ENCODE measurements at places on chromosomes 11 and 22.

GRCh38 chr22:25334162-25334490 is 114.7 kb downstream of the CRYBB2 start:
- DNase-seq = peak; percentile 63

DNA sequence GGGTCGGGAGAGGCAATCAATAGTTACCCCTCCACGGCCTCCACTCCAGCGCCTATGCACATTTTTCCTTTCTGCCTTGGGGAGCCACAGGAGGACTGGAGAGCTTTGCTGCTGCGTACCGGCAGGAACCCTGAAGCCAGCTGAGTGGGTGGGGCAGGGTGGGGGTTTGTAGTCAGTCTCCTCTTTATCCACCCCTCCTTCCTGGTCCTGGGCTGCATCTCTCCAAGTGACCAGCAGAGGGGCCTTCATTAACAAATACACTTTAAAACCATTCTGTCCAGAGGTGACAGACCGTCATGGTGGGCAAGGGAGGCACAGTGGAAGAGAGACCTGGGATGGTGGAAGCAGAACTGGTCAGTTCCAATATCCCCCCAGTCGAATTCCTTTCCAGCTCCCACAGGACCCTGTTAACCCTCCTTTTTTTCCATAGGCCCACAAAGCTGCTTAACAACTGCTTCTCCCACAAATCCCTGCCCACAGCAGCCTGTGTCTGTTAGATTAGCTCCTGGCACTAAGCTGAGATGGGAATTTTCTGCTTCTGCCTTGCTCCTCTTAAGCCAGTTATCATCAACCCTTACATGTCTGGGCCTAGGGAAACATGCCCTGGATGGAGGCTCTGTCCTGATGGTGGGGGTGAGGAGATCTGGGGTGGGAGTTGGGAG is 3.9 kb upstream of the ABCG4 start:
- peak; percentile 85 for DNase-seq

DNA sequence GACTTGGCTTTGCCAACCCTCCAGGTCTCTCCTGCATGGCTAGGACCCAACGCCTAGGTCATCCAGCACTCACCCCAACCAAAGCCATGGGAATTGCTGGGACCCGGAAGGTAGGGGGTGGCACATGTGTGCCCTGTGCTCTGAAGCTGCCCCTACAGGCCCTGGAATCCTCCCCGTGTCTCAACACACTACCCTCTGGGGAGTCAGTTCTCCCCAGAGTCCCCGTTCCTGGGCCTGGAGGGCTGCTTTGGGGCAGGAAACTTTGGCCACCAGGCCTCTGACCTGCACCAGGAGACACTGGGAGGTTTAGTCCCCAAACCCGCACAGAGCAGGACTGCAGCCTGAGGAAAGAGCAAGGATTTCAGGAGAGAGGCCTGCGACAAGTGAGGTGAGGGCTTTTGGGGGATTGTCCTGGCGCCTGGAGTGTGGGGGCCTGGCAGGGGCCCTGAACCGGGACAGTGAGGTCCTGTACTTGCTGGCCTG is 495 bp upstream of the IFITM1 start:
- DNase-seq = no peak

DNA sequence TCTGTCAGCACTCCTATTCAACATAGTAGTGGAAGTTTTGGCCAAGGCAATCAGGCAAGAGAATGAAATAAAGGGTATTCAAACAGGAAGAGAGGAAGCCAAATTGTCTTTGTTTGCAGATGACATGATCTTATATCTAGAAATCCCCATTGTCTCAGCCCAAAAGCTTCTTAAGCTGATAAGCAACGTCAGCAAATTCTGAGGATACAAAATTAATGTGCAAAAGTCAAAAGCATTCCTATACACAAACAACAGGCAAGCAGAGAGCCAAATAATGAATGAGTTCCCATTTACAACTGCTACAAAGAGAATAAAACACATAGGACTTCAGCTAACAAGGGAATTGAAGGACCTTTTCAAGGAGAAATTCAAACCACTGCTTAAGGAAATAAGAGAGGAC is 280.4 kb upstream of the LUZP2 start:
- DNase-seq = no peak

GRCh38 chr11:46827995-46828394 is 18.1 kb downstream of the CKAP5 start:
- no peak for DNase-seq

DNA sequence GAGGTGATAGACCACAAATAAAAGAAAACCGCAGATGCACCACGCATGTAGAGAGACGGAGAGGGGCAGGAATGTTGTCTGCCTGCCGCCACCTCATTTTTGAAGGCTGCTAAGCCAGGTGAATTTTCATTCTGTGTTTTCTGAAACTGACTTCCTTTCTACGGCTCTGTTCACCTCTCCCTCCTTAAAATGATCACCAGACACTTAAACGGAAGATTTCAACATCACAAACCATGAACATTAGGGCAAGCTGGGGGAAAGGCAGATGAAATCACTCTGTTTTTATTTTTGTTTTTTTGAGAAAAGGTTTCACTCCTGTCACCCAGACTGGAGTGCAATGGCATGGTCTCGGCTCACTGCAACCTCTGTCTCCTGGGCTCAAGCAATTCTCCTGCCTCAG is 232.4 kb downstream of the MIAT start:
- DNase-seq = no peak

- DNase-seq = no peak
These were observed 409.4 kb upstream of the B3GAT1 start for GRCh38 chr11:134821422-134821821.

DNA sequence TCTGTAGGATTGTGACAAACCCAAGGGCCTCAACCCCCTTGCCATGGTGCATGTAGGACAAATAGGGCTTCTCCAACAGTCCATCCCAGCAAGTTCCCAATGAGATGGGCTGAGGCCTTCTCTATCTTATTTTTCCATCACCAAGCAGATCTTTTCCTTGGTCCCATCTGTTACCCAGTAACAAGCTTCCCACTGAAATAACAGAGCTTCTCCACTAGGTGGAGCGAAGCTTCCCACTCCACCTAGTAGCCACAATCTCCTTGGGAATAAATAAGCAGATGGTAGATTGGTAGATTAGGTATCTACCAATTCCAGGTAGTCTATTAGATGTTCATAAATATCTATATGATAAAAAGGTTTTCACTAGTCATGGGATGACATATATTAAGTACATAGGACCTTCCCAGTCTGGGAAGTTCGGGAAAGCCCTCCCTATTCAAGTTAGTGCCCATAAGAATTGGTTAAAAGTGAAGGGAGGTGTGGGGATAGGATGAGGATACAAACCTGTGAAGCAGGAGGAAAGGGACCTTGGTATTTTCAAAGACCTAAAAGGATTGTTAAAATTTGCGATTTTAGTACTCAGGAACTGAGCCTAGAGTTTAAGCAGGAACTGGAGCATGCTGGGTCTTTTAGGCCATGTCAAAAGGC is 5.9 kb upstream of the OR52L1 start:
- peak; percentile 39 for DNase-seq

- no peak for DNase-seq
These were observed 33.4 kb upstream of the HORMAD2 start for GRCh38 chr22:30046716-30047363.

DNA sequence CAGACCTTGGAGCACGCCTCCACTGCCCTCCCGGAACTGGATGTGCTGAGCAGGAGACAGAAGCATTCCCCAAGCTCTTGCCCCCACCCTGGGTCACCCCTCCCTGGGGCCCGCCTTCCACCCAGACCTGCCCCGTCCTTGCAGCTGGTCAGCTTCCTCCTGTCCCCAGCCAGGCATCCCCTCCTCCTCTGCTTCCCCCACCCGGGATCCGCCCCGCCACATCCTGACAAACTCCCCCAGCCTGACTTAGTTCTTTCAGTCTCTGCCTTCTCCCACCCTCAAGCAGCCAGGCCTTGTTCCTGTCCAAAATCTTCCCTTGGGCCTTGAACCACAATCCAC is 1.1 kb upstream of the PLXNB2 start:
- no peak for DNase-seq

GRCh38 chr22:19909350-19910179 is 32.0 kb upstream of the COMT start:
- DNase-seq = peak; percentile 90

- DNase-seq = no peak
These were observed 26.9 kb downstream of the MICAL3 start for GRCh38 chr22:17997456-17997855.

All from GM13976 (cell line).